Calu3 (cell line): ENCODE measurements at places on chromosomes 16 and 17.

GRCh38 chr17:75348386-75349012, 57.0 kb downstream of the GRB2 start:
- DNase-seq = no peak

GRCh38 chr17:8664456-8665126, 34.1 kb upstream of the MYH10 start:
- no peak for DNase-seq

- DNase-seq = no peak
Observed at GRCh38 chr17:73272906-73273218, 11.2 kb upstream of the CPSF4L start.

GRCh38 chr16:67965668-67966548, 2.5 kb downstream of the SLC12A4 start:
- no peak for DNase-seq

- no peak for DNase-seq
Observed at GRCh38 chr17:39981766-39982375, 1.3 kb downstream of the PSMD3 start.

DNA sequence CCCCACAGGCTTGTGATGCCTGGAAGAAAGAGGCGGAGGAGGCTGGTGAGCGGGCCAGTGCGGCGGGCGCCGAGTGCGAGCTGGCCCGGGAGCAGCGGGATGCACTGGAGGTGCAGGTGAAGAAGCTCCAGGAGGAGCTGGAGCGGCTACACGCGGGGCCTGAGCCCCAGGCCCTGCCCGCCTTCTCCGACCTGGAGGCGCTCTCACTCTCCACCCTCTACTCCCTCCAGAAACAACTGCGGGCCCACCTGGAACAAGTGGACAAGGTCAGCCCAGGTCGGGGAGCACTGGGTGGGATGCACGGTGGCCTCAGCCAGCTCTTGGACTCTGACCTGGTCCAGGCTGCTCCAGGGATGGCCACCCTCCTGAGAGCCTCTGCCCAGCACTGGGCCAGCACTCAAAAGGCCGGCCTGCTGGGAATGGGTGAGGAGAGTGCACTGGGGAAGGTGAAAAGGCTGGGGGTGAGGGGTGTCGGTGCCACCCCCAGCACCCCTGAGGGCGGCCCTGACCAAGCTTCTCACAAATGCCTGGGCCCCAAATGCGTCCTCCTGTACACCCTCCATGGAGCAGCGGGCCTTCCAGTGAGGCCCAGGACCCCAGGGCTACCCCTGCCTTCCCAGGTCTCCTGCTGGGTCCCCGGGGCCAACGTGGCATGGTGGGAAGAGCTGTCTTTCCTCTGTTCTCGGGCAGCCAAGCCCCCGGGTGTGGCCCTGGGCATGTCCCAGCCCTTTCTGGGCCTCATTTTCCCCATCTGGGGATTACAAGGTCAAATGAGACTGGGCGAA, 20.8 kb downstream of the UNC13D start:
- no peak for DNase-seq

- no peak for DNase-seq
Observed at GRCh38 chr16:81263470-81264220, 25.2 kb downstream of the BCO1 start.

GRCh38 chr17:39929646-39930407, 2.3 kb downstream of the LRRC3C start:
- peak; percentile 94 for DNase-seq

- no peak for DNase-seq
Observed at GRCh38 chr16:47865337-47865855, 290.4 kb downstream of the ABCC12 start.

GRCh38 chr17:40916366-40916765, 21.1 kb downstream of the KRT23 start:
- no peak for DNase-seq

DNA sequence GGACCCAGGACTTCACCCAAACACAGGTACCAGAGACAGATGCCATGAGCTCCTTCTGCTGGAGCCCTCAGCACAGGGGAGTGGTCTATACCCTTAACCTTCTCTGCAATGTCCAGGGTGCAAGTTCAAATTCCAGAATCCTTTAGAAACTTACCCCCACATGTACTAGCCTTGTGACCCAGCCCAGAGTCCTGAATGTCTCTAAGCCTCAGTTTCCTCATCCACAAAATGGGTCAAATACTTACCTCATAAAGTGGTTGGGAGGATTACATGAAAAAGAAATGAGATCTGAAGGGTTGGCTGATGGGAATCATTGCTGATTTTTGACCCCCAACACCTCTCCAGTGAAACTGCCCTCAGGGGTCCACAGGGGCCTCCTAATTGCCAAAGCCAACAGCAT, 21.7 kb downstream of the COTL1 start:
- no peak for DNase-seq

GRCh38 chr17:74491626-74492025, 25.2 kb downstream of the CD300A start:
- DNase-seq = no peak

DNA sequence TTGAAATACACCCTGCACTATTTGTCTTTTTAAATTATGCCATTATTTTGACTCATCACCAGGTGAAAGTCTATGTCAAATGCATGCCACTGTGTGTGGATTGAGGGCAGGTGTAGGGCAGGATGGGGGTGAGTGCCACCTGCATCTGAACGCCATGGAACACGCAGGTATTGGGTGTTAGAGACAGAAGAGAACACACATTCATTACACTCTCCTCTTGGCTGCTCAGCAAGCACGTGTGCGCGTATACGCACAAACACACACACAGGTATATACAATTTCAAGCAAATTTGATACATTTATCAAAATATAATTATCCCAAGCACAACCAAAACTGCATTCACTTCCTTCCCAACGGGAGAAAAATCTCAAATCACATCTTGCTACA, 268.9 kb downstream of the NTN1 start:
- DNase-seq = no peak

- DNase-seq = no peak
Observed at GRCh38 chr17:33847900-33848299, 407.2 kb upstream of the CCL2 start.

- DNase-seq = no peak
Observed at GRCh38 chr17:83193336-83194185, 114.2 kb downstream of the METRNL start.

DNA sequence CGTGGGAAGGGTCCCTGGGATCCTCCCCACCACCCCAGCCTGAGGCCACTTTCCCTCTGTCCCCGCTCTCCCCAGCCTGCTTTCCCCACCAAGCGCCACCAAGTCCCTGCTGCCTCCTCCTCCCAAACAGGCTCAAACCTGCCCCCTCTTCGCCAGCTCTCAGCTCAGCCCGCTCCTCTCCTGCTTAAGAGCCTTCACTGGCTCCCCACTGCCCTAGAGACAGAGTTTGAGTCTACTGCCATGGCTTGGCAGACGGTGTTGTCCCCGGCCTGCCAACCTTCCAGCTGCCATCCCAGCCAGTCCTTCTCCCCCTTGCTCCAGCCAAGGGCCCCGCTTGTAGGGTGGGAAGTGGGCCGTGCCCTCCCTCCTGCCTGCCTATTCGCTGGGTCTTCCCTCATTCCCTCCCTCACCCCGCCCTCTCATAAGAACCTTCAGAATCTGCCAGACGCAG, 11.1 kb downstream of the IL4R start:
- DNase-seq = no peak

DNA sequence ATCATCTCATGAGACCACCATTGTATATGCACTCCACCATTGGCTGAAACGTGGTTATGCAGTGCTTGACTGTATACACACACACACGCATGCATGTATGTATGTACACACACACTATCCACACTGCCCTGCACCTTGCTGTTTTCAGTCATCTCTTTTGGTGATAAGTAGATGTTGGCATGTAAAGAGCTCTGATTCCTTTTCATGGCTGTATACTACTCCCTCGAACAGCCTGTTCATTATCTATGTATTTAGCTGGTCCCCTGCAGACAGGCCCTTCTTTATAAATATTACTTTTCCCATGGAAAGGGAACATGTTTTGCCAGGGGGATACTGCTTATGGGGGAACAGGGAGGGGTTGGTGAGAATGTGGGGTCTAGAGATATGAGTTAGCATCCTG, 349.4 kb downstream of the FOXL1 start:
- DNase-seq = no peak

- DNase-seq = peak; percentile 16
Observed at GRCh38 chr17:973053-973452, 6.5 kb downstream of the NXN start.

DNA sequence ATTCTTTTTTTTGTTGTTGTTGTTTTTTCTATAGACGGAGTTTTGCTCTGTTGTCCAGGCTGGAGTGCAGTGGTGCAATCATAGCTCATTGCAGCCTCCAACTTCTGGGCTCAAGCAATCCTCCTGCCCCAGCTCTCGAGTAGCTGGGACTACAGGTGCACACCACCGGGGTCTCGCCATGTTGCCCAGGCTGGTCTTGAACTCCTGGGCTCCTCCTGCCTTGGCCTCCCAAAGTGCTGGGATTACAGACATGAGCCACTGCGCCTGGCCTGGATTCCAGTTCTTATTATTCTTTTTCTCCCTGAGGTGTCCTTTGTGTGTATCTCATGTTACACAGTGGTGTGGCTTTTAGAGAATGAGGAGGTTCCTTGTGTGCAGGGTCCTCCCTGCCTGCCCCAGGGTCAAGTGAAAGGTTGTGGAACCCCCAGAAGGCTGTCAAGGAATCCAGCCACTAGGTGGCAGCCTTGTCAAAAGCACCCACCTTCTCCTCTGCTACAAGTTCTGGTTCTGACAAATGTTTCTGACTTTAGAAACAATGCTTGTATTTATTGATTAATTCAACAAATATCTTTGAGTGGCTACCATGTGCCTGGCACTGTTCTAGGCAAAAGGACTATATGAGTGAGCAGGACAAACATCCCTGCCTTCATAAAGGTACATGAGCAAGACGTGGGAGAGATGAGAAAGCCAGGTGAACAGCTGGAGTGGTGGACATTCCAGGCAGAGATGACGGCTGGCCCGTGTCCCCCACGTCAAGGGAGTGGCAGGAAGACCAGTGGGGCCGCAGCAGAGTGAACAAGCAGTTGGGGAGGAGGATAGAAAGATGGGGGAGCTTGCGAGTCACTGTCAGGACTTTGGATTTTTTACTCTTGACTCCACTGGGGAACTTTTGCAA, 112.4 kb downstream of the SPECC1 start:
- peak; percentile 54 for DNase-seq

GRCh38 chr16:11744075-11744470, 1.4 kb upstream of the TXNDC11 start:
- no peak for DNase-seq

GRCh38 chr17:63035271-63035670, 69.2 kb downstream of the TANC2 start:
- DNase-seq = no peak

GRCh38 chr17:31660684-31661083, 198.4 kb downstream of the COPRS start:
- no peak for DNase-seq

- DNase-seq = no peak
Observed at GRCh38 chr17:34424814-34425491, 61.9 kb upstream of the CCL1 start.

DNA sequence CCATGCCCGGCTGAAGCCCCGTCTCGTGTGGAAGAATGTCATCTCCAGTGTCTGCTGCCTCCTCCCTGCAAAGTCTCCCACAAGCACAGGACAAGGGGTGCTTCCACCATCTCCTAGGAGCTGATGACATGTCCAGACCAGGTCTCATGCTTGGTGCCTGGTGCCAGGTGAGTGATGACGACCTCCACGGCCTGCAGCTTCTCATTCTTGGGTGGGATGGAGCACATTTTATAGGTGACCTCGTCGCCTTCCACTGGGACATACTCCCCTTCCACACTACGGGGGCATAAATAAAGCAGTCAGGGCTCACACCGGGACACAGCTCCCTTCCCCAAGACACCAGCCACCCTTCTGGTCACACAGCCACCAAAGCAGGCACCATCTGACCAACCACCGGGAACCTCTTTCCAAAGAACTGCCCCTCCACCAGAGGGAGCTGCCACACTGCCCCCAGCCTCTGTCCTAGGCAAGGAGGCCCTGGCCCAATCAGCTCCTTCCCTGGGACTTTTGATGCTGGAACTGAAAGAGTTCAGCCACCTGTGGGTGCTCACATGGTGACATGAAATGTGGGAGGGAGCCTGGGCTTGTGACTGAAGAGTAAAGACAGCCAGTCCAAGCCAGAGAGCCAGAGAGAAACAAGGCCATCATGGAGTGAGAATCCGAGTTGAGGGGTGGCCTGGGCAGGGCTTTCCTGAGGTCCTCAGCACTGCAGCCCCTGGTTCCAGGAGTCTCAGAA, 13.6 kb downstream of the CARHSP1 start:
- peak; percentile 43 for DNase-seq

DNA sequence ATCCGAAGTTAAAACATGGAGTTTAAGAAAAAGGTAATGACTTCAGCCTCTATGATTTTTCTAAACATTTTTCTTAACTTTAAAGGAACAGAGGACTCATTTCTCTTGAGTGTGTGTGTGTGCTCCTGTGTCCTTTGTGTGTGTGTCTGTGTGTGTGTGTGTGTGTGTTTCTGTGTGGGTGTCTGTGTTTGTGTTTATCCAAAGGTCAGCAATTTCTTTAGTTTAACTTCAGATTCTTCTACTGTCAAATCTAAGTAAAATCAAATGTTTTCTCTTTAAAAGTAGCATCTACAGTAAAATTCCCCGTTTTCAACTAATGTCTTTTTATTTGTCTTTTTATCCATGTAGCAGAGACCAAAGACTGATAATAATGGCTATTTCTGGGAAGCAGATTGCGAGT, 31.8 kb downstream of the HSBP1 start:
- no peak for DNase-seq

GRCh38 chr17:33209671-33210070, 83.4 kb downstream of the ASIC2 start:
- no peak for DNase-seq

DNA sequence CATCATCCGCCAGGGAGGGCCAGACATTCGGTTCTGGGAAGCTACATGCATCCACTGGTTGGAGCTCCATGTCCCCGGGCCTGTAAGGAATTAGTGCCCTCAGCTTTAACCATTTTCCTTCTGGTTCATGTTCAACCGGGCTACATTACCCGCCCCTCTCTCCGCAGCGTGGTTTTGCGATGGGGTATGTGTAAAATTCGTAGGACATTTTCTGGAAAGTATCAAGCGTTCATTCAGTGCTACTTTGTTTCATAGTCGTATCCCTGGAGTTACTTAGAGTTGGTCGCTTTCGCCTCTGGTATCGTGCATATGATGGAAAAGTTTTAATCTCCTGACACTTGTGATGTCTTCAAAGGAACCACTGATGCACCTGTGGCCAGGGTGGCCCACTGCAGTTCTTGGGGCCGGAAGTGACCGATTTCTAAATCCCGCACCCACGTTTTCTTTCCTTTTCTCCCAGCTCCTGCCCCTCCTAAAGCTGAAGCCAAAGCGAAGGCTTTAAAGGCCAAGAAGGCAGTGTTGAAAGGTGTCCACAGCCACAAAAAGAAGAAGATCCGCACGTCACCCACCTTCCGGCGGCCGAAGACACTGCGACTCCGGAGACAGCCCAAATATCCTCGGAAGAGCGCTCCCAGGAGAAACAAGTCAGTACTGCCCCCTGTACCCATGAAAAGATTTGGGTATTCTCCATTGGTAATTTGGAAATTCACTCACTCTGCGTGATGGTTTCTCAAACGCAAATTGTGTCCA, 637 bp downstream of the RPL23A start:
- no peak for DNase-seq

- DNase-seq = peak; percentile 75
Observed at GRCh38 chr16:85564277-85565051, 48.7 kb upstream of the GSE1 start.
